Esophagus squamous epithelium (tissue), 5 donors: ENCODE measurements at places on chromosomes 13 and 19.

- H3K36me3 ChIP-seq: no peaks in the 10 kb centered on the region
- no peak for DNase-seq
- H3K4me1 ChIP-seq: no peaks in the 10 kb centered on the region
Measured at GRCh38 chr13:37087486-37087885, 18.0 kb downstream of the CSNK1A1L start.

DNA sequence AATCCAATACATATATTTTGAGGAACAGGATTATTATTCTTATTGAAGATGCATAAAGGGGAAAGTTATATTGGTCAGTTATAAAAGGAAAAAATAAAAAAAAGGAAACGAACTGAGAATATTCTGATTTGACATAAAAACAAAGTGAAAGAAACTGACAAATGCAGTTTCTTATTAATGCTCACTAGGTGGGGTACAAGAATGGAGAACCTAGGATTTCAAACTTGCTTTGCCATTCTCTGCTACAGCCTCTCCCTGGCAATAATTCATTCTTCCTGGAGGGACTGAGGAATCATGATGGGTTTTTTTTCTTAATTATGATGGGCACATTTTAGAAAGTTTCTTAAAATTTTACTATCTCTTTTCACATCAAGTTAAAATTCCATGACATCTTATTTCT is 154.9 kb downstream of the PCDH9 start:
- H3K27ac ChIP-seq: no peak overlapping the region
- no peaks in the 10 kb centered on the region for H3K27me3 ChIP-seq
- H3K4me1 ChIP-seq: no peaks in the 10 kb centered on the region
- H3K36me3 ChIP-seq: no peaks in the 10 kb centered on the region
- no peak for DNase-seq
- no peak overlapping the region for H3K4me3 ChIP-seq

GRCh38 chr19:39085392-39085791 is 1.2 kb downstream of the ACP7 start:
- peaks cover 1% of the 10 kb centered on the region for H3K27me3 ChIP-seq
- peaks cover 5% of the 10 kb centered on the region for H3K4me1 ChIP-seq
- no peak overlapping the region for H3K27ac ChIP-seq

- no peak overlapping the region for H3K27ac ChIP-seq
- DNase-seq: no peak
- H3K36me3 ChIP-seq: no peaks in the 10 kb centered on the region
- no peaks in the 10 kb centered on the region for H3K4me1 ChIP-seq
- H3K27me3 ChIP-seq: no peaks in the 10 kb centered on the region
- no peak overlapping the region for H3K4me3 ChIP-seq
Measured at GRCh38 chr13:105595471-105595870, 940.0 kb downstream of the EFNB2 start.

- H3K27me3 ChIP-seq: no peaks in the 10 kb centered on the region
- no peaks in the 10 kb centered on the region for H3K36me3 ChIP-seq
- DNase-seq: no peak
- no peaks in the 10 kb centered on the region for H3K4me1 ChIP-seq
- H3K4me3 ChIP-seq: no peak overlapping the region
Measured at GRCh38 chr19:23587546-23587945, 99.5 kb downstream of the ZNF675 start.

DNA sequence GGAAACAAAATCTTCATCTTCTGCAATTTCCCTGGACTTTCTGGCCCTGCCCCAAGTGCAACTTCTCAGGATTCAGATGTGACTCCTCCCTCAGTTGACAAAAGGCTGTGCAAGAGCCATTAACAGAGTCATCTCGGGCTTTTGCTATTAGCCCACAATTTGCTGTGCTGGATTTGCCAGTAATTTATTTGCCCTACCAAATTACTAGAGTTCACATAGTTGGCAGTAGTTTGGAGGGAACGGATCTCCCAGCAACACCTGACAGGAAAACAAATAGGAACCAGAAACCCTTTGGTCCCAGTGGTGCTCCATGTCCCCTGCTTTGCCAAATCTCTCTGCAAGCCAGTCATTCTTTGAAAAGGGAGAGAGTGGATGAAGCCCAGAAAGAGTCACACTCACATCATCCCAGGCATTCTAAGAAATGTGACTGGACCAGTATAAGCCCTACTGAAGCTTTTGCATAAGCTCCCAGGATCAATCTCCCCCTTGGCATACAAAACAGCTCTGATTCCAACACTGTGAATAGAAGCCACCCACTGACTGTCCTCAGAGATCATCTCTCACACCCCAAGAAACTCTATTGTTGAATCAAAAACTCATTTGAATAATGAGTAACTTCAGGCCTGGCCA is 350.1 kb upstream of the NBEA start:
- no peak for DNase-seq
- no peaks in the 10 kb centered on the region for H3K27me3 ChIP-seq
- H3K36me3 ChIP-seq: no peaks in the 10 kb centered on the region
- no peak overlapping the region for H3K4me3 ChIP-seq

GRCh38 chr13:60379837-60380565 is 17.0 kb upstream of the TDRD3 start:
- no peak overlapping the region for H3K27ac ChIP-seq
- DNase-seq: no peak
- no peaks in the 10 kb centered on the region for H3K27me3 ChIP-seq
- H3K4me1 ChIP-seq: no peaks in the 10 kb centered on the region
- H3K36me3 ChIP-seq: no peaks in the 10 kb centered on the region
- no peak overlapping the region for H3K4me3 ChIP-seq

DNA sequence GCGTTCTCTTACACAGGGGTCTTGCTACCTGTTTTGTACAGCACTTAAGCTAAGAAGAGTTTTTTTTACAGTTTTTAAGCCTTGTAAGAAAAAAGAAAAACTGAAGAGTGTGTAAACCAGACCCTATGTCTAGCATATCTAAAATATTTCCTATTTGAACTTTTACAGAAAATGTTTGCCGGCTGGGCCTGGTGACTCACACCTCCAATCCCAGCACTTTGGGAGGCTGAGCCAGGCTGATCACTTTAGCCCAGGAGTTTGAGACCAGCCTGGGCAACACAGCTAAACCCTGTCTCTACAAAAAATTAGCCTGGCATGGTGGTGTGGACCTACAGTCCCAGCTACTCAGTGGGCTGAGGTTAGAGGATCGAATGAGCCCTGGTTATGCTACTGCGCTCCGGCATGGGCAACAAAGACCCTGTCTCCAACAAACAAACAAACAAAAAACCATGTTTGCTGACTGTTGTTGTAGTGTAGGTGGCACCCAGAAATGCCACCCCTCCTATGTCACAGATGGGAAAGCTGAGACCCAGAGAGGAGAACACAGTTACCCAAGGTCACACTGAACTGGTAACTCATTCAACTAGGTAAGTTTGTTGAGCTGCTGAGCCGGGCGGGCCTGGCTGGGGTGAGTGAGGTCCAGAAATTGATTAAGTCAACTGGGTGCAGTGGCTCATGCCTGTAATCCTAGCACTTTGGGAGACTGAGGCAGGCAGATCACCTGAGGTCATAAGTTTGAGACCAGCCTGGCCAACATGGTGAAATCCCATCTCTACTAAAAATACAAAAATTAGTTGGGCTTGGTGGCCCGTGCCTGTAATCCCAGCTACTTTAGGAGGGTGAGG is 1.9 kb upstream of the VASP start:
- H3K27me3 ChIP-seq: no peaks in the 10 kb centered on the region
- H3K4me1 ChIP-seq: peaks cover 42% of the 10 kb centered on the region
- H3K27ac ChIP-seq: peak overlapping the region; percentile 95
- no peak for DNase-seq
- no peaks in the 10 kb centered on the region for H3K36me3 ChIP-seq

DNA sequence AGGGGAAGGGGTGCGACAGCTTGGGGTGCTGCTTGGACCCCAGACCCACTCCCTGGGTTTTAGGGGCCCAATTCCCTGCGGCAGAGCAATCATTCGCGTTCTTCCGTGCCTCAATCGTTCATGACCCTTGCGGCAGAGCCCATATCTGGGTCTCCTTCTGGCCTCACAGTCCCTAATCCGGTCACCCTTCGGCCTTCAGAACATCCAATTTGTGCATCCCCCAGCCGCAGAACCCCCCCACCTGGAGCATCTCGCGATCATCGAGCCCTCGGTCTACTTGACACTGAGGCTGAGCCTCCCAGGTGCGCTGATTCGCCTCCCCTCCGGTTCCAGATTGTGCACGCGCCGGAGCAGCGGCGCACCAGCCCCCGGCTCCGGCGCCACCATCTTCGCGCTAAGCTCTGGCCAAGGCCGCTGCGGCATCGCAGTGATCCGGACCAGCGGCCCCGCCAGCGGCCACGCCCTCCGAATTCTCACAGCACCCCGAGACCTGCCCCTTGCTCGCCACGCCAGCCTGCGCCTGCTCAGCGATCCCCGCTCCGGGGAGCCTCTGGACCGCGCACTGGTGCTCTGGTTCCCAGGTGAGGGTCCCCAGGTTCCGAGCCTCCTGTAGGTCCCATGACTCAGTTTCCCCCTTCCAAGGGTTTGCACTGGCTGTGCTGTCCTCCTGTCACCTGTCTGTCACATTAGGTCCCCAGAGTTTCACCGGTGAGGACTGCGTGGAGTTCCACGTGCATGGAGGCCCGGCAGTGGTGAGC is 501 bp downstream of the GTPBP3 start:
- peaks cover 35% of the 10 kb centered on the region for H3K4me1 ChIP-seq
- no peak for DNase-seq

DNA sequence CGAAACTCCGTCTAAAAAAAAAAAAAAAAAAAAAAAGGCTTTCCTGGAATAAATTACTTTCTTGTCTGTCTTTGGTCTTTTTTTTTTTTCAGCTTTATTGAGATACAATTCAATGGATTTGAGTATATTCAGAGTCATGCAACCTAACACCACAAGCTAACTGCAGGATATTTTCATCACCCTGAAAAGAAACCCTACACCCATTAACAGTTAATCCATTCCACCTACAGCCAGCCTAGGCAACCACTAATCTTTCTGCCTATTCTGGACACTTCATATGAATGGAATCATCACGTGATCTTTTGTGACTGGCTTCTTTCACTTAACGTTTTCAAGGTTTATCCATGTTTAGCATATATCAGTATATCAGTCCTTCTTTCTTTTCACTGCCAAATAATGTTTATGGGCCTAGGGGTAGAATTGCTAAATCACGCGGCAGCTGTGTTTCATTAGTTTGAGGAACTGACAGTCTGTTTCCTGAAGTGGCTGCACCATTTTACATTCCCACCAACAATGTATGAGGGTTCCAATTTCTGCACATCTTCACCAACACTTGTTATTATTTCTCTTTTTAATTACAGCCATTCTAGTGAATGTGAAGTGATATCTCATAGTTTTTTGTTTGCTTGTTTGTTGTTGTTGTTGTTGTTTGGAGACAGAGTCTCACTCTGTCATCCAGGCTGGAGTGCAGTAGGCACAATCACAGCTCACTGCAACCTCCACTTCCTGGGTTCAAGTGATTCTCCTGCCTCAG is 19.9 kb downstream of the LRFN3 start:
- no peak for DNase-seq
- no peak overlapping the region for H3K27ac ChIP-seq
- H3K4me1 ChIP-seq: peaks cover 9% of the 10 kb centered on the region

GRCh38 chr13:72534951-72535640 is 192.3 kb downstream of the MZT1 start:
- no peak for DNase-seq
- H3K4me1 ChIP-seq: no peaks in the 10 kb centered on the region
- no peaks in the 10 kb centered on the region for H3K36me3 ChIP-seq
- H3K27me3 ChIP-seq: no peaks in the 10 kb centered on the region

- H3K4me3 ChIP-seq: peak overlapping the region; percentile 25
- H3K36me3 ChIP-seq: peaks cover 21% of the 10 kb centered on the region
Measured at GRCh38 chr19:1411255-1412191, 4.1 kb downstream of the DAZAP1 start.

DNA sequence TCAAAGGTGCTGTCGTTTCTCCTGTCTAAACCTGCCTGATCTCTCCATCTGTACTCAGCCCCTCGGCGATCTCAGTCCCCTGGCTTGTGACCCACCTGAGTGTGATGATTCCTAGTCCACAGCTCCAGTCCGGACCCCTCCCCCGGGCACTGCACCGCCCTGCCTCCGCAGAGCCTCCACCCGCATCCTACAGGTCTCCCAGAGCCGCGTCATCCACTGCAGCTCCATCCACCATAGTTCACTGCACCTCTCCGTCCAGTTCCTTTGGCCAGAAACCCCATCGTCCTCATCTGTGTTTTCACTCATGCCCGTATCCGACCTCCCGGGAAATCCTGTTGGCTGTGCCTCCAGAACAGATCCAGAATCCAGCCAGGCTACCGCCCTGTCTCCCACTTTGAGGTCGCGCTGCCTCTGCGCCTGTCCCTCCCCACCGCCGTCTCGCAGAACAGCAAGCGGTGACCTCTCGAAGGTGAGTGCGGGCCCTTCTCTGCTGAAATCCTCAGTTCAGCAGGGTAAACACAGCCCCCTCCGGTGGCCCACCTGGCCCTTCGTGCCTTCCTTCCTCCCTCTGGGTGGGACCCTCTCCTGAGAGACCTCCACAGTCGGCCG is 51.9 kb upstream of the MCF2L start:
- H3K27me3 ChIP-seq: no peaks in the 10 kb centered on the region
- no peaks in the 10 kb centered on the region for H3K4me1 ChIP-seq
- H3K27ac ChIP-seq: no peak overlapping the region
- no peaks in the 10 kb centered on the region for H3K36me3 ChIP-seq

DNA sequence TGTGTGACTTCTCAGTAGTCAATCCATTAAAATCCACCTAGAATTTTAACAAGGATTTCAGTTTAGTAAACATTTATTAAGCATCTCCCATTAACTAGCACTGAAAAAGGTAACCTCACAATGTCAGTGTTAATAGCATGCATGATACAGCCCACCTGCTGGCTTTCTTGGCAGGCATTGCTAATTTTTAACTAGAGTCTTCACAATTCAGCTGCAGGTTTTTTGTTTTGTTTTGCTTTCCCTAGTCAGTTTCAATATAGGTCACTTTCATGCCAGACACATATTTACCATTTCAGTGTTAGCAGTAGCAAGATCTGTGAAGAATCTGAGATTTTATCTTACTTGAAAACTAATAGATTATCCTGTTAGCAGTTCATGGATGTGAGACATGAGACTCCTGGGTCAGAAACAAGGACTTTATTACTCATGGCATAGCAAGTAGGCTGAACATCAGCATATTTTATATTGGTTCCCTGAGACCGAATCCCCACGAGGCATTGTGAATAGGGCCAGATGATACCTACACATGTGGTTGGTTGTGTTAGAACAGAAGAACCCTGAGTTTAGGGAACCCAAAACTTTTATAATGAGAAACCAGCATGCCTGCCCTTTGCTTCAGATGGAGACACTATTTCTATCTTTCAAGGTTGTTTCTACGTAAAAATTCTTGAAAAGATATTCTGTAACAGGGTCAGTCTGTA is 198.0 kb upstream of the HTR2A start:
- no peak for DNase-seq
- H3K27me3 ChIP-seq: no peaks in the 10 kb centered on the region
- H3K4me1 ChIP-seq: no peaks in the 10 kb centered on the region
- H3K36me3 ChIP-seq: no peaks in the 10 kb centered on the region
- no peak overlapping the region for H3K4me3 ChIP-seq
